SK-N-SH treated with all-trans-retinoic acid at 6 μM for 48 hours (cell line): ENCODE measurements at places on chromosomes 6 and 20.

DNA sequence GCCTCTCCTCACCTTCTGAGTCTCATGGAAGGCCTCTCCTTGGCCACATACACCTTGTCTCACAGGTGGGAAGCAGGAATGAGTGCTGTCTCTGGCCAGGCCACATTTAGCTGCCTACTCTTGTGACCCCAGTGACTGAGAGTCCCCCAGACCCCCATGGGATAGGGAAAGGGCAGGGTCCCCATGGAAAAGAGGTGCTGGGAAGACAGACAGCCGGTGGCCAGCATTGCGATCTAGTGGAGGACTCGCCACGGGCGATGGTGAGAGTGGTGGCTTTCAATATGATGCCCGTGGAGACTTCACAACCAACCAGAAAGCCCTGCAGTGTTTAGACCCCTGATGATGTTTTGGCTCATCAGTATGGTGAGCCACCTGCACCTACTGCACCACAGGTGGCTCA lies 19.8 kb downstream of the MANBAL start:
- no peak for ATAC-seq

- no peak for ATAC-seq
Observed at GRCh38 chr6:129536271-129536670, 173.7 kb downstream of the ARHGAP18 start.

- no peak for ATAC-seq
Observed at GRCh38 chr20:42559665-42560064, 630.0 kb downstream of the PTPRT start.

GRCh38 chr6:35044761-35045421 lies 96.2 kb downstream of the TCP11 start:
- ATAC-seq: no peak; the same call in 2 of the 3 replicates

GRCh38 chr6:157461000-157461915 lies 80.3 kb downstream of the ZDHHC14 start:
- no peak; the same call in 2 of the 3 replicates for ATAC-seq

GRCh38 chr6:108996208-108996607 lies 98.4 kb downstream of the SESN1 start:
- no peak for ATAC-seq

DNA sequence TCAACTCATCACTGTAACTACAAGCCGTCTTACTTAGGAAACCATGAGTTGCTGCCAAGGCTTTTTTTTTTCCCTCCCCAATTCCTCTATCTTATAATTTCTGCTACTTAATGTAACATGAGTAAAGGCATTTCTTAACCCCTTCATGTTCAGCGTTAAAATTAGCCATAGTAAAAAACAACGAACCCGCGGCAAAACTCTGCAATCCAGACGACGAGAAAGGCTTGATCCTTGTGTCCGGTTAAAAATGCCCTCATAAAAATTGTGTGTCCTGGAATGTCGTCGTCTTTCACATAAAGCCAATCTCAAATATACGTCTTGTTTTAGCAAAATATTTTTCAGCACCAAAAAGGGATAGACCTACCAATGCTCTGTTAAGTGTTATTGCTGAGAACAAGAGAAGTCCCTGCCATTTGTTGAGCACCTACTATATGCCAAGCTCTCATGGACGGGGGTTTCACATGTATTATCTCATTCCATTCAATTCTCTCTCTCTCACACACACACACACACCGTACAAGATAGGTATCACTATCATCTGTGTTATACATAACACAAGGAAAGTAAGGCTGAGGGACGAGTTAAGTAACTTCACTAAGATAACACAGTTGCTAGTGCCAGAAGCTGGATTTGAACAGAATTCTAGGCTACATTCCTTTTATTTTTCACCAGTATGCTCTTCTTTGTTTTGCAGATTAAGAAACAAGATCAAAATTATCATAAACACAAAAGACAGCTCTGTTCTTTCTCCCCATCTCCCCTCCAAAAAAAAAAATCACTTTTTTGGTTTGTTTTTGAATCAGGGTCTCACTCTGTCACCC lies 683 bp upstream of the ARHGAP18 start:
- ATAC-seq: no peak; the same call in 2 of the 3 replicates
